ENCODE measurements at places on chromosomes 3 and 15. TPM values are rescaled to one million over a fixed set of nuclear protein-coding genes. Genes with fewer than 3 reads are reported as not detected.

PLSCR4 gene
- not detected for total RNA-seq

ALAS1 gene
- 33.1 TPM for total RNA-seq

UROC1 gene
- not detected for total RNA-seq

LRRIQ4 gene
- not detected for total RNA-seq

ITIH4 gene
- total RNA-seq: not detected

OIP5 gene
- total RNA-seq: 15.5 TPM

NR2F2 gene
- total RNA-seq: 9.0 TPM

ROPN1 gene
- total RNA-seq: not detected

SCAANT1 gene
- total RNA-seq: not detected

AP3B2 gene
- not detected for total RNA-seq

SAXO2 gene
- 0.49 TPM for total RNA-seq

ARGFX gene
- not detected for total RNA-seq

IL17RD gene
- 6.1 TPM for total RNA-seq

RBP2 gene
- total RNA-seq: not detected

RHOV gene
- total RNA-seq: 52.2 TPM

NKTR gene
- total RNA-seq: 13.6 TPM

RETNLB gene
- not detected for total RNA-seq

ANKRD34C gene
- not detected for total RNA-seq

CACNA2D2 gene
- total RNA-seq: 0.07 TPM

GABRB3 gene
- total RNA-seq: 0.51 TPM

GPR171 gene
- total RNA-seq: not detected

WNT5A gene
- 9.6 TPM for total RNA-seq

GOLGA8K gene
- not detected for total RNA-seq

BTLA gene
- total RNA-seq: not detected

DCLK3 gene
- total RNA-seq: not detected

GCHFR gene
- 29.3 TPM for total RNA-seq

ATP10A gene
- total RNA-seq: 0.42 TPM

ERICH6 gene
- total RNA-seq: not detected

TRPM1 gene
- total RNA-seq: 0.07 TPM

CHRFAM7A gene
- 1.1 TPM for total RNA-seq

SLC2A2 gene
- not detected for total RNA-seq

PXYLP1 gene
- total RNA-seq: 4.4 TPM

A4GNT gene
- not detected for total RNA-seq

ARHGEF26 gene
- total RNA-seq: 2.6 TPM

IMPG2 gene
- 0.05 TPM for total RNA-seq

CORO2B gene
- total RNA-seq: 0.21 TPM
